ENCODE measurements at places on chromosomes 2 and 18.

DNA sequence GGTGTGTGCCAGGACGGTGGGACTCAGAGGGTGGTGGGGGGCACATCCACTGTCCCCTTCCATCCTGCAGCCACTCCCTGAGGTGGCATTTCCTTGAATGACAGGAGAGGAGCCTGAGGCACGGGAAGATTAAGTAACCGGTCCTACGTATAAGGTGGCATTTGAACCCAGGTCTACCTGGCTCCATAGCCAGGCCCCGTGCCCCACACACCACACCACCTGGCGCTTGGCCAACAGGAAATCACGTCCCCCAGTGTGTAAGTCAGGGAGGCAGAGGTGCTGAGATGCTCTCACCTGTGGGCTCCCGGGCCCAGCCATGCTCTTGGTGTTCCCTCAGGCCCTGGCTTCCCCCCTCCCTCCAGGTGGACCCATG, 53.7 kb downstream of the HPCAL1 start:
- no peak for DNase-seq

DNA sequence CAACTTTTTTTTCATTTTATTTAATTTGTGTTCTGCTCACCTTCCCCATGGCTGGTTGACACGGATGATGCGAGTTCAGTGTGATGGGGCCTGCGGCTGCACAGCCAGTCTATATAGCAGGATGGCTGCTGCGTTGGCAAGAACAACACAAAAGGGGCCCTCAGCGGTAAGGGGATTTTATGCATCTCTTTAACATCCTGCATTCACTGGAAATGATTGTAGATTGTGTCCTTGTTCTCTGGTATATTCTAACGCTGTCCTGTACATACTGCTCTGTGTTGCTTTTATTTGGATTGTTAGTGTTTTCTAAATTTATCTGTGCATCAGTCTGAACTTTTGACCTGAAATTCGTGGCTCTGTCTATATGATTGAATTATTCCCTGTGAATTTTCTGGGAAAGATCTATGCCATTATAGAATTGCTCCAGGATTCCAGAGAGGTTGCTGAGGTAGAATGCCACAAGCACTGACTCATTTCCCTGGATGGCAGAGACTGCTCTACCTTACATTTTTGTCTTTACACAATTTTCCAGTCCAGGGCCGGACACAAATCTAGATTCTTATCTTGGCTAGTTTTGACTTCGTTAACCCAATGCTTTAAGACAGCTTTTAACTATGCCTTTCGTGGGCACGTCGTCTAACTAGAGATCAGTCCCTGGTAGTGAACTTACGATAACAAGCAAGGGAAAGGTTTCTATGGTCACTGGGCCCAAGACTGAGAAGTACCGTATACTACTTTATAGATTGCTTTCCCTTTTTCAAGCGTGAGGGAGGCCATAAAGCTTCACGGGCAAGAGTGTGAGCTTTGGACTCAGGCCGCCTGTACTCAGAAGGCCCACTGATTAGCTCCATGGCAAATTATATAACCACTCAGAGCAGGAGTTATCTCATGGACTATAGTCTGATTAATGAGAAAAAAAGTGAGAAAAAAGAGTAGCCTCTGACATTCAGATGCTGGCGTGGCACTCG, at the start of gene CRYGC:
CRYGC (minus strand) TSS at position 85 of the 968 bp plus-strand sequence; CDS start at position 49, 36 bp downstream.
- peak; percentile 44 for DNase-seq

GRCh38 chr2:116674188-116674587, 1140.3 kb upstream of the DDX18 start:
- no peak for DNase-seq

- no peak for DNase-seq
These were observed 190.7 kb downstream of the MTCL1 start for GRCh38 chr18:8895987-8896619.

- no peak for DNase-seq
These were observed 7.6 kb upstream of the TRIB2 start for GRCh38 chr2:12709207-12709522.

DNA sequence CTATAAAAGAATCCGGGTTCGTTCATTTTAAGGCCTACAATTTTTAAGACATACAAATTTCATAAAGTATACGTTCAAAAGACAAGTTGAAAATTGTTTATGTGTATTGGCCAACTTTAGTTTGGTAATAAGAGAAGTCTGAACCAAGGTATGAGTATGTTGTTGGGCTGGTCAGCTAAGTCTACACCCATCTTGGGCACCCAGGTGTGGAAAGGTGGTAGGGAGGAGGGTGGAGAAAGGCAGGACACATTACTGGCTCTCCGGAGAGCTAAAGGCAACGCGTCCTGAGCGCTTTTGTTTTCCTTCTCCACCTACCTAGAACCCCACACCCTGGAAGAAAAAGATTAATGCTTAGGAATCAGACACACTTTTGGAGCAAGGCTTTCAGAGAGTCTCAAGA, 899 bp upstream of the PELI1 start:
- DNase-seq = no peak

- no peak for DNase-seq
These were observed 213.4 kb downstream of the STK39 start for GRCh38 chr2:168033966-168034365.

DNA sequence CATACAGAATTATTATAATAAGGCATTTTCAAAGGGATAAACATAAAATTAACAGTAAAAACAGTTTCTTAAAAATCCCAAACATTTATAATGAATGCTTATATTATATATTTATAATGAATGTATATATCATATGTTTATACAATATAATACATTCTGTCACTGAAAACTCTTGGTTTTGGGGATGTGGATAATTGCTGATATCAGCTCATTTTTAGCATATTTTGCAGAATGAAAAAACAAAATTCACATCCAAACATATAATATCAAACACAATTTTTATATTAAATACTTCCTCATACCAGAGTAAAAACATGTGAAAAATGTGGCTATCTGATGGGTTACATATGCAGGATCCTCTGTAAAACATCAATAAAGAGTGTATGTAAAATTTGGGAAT, 202.7 kb upstream of the KLHL14 start:
- no peak for DNase-seq

DNA sequence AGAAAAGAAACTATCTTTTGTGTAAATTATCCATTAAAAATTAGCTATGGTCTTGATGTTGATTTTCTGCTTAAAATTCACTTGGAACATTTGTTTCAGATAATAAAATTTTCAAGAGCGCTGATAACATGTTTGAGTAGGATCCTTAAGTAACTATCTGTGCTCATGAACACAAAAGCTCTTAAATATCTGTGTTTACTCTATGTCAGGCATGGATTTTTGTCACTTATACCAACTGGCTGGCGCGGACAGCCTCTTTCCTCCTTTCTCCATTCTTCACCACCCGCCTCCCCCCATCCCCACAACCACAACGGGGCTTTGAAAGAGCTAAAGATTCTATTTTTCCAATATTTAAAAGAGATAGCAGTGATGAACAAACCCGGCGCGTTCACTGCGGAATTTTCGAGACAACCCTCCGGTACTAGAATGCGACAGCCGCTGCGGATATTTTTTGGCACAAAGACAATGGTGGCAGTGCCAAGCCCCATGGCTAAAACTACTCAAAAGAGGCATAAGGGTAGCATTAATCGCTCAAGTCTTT, 181.5 kb downstream of the TCF4 start:
- no peak for DNase-seq

DNA sequence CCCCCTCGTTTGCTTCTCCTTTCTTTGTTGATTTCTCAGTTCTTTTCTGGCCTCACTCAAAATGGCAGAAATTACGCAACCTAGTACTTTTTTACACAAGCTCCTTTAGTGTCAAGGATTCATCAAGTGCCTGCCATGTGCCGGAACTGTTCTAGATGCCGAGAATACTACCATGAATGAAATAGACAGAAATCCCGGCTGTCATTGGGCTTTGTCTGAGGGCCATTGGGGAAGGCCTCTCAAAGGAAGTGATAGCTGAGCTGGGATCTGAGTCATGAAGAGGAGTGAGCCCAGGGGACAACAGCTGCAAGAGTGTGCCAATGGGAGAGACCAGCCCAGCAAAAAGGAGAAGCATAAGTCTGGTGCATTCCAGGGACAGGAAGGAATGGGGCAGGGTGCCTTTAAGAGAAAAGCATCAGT, 34.3 kb upstream of the PPP1CB start:
- DNase-seq = no peak

DNA sequence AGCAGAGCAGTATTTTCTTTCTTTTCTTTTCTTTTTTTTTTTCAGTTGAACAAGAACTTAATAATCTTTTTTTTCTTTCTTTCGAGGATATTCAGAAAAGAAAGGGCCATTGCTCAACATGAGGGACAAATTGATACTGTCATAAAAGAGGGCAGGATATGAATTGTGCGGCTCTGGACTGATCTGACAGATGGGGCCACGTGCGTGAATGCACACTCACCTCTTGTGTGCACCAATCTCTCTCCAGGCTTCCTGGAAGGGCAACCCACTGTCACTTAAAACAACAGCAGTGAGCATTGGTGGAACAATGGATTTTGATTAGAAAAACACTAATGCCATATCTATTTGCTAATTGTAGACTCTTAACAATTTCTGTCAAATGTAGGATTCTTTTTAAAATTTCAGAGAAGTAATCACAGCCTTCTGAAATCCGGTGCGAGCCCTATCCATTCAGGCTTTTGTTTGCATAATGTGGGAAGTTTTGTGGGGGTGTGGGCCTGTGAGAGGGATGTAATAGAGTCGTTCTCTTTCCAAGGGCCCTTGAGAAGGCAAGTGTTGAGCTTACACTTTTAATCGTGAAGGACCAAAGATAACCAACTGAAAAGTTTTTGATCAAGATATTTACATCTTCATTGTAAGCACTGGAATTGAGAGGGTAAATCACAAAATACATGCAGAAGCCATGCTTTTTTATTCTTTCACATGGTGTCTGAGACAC, 298.8 kb downstream of the SP3 start:
- DNase-seq = no peak

All from HuH-7.5 (cell line).